Stimulated activated naive CD4-positive, alpha-beta T cell (primary cell): ENCODE measurements at places on chromosomes 7 and 10.

GRCh38 chr7:116968631-116969030, 15.3 kb downstream of the ST7 start:
- DNase-seq = no peak

- no peak for DNase-seq
Observed at GRCh38 chr7:47568547-47568946, 13.4 kb downstream of the TNS3 start.

- DNase-seq = no peak
Observed at GRCh38 chr7:70502117-70502863, 629.7 kb upstream of the GALNT17 start.

GRCh38 chr7:138074121-138074520, 2.1 kb upstream of the AKR1D1 start:
- no peak for DNase-seq

DNA sequence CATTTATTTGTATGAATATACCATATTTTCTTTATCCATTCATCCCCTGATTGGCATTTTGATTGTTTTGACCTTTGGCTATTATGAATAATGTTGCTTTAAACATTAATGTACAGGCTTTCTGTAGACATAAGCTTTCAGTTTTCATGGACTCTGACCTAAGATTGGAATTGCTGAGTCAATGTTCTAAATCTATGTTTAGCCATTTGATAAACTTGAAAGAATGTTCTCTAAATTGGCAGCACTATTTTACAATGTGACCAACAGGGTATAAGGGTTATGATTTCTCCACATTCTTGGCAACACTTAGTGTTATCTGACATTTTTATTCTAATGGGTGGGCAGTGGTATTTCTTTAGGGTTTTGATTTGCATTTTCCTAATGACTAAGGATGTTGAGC, 229.7 kb upstream of the ETV1 start:
- no peak for DNase-seq

DNA sequence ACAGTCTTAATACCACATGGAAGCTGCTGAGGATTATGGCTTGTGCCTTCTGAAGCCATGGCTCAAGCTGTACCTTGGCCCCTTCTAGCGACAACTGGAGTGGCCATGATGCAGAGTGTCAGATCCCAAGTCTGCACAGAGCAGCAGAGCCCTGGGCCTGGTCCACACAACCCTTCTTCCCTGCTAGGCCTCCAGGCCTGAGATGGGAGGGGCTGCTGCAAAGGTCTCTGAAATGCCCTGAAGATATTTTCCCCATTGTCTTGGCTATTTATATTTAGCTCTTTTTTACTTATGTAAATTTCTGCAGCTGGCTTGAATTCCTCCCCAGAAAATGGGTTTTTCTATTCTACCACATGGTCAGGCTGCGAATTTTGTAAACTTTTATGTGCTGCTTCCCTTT, 804.6 kb upstream of the ZWINT start:
- no peak for DNase-seq

- no peak for DNase-seq
Observed at GRCh38 chr7:149377386-149377785, 83.5 kb downstream of the ZNF777 start.

DNA sequence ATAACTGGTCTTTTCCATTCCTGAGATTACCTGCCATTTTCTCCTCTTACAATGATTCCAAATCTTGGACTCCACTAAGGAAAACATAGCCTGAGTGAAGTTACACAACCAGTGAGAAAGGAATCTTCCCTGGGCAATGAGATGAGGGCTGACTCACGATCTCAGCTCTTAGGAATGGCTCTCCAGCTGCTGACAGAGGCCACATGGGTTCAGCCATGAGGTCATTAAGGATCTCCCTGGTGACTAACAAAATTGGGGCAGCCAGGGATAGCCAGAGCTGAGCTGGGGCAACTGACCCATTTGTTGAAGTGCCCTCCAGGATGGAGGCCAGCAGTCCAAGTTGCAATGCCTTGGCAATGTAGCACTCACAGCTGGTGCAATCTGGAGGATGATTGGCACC, 78.7 kb upstream of the MKLN1 start:
- no peak for DNase-seq

- DNase-seq = no peak
Observed at GRCh38 chr10:130017631-130018022, 53.6 kb upstream of the EBF3 start.

DNA sequence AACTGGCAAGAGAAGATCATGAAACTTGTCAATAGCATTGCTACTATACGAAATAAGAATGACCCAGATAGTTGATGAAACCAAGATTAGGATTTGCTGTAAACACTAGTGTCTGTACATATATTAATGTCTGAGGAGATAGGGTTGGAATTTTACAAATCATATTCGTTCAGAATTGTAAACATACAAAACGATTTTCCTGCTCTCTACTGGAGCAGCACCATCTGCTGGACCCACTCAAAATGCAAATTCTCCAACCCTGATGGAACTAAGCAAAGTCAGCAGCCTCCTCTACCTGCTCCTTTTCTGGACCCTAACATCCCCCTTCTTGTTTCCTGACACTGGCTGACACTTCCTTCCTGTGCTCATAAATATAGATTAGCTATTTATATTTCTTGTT, 29.4 kb upstream of the SGMS1 start:
- no peak for DNase-seq

DNA sequence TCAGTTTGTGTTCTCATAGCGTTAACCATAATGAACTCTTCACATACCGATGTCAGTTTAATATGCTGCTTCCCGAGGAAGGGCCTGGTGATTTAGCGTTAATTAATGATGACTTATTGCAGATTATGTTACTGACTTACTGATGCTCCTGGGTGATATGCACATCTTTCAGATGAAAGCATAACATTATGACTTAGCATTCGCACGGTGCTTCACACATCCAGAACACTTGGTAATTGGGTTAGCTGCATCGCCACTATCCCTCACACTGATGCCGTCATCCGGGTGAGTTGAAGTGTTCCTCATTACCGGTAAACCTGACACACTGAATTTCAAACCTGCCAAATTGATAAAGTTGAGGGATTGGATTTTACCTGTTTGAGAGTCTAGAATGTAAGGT, 239.0 kb upstream of the PODXL start:
- no peak for DNase-seq

GRCh38 chr7:122412441-122412840, 107.9 kb upstream of the FEZF1 start:
- DNase-seq = no peak

- no peak for DNase-seq
Observed at GRCh38 chr7:139708541-139708940, 69.3 kb downstream of the HIPK2 start.

- DNase-seq = no peak
Observed at GRCh38 chr10:79219322-79219957, 127.8 kb upstream of the PPIF start.

GRCh38 chr7:106866298-106867281, 1.5 kb downstream of the PIK3CG start:
- peak; percentile 5 for DNase-seq

- no peak for DNase-seq
Observed at GRCh38 chr10:23918839-23919238, 290.1 kb upstream of the KIAA1217 start.

GRCh38 chr7:135799881-135800280, 51.3 kb upstream of the FAM180A start:
- no peak for DNase-seq

GRCh38 chr10:642186-642890, 47.1 kb downstream of the DIP2C start:
- DNase-seq = no peak

GRCh38 chr10:113087165-113088029, 137.3 kb downstream of the TCF7L2 start:
- no peak for DNase-seq

DNA sequence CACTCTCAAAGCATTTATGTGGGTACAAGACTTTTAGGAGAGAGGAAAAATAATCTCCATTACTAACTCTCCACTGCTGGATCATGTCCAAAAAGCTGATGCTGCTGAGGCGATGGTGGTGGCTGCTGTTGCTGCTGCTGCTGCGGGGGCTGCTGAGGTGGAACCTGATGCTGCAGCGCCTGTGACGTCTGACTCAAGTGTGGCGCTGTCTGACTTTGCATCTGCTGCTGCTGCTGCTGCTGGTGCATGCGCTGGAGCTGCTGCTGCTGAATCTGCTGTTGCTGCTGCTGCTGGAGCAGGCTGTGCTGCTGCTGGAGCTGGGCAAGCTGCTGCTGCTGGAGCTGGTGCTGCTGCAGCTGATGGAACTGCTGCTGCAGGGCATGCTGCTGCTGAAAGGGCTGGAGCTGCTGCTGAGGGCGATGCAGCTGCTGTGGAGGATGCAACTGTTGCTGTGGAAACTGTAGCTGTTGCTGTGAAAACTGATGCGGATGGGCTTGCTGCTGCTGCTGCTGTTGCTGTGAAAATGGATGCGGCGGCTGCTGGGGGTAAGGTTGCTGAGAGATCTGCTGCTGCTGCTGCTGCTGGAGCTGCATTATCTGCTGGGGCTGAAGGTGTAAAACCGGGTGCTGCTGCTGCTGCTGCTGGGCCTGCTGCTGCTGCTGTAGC, 34.5 kb downstream of the PAXIP1 start:
- DNase-seq = no peak

GRCh38 chr7:55557666-55558188, 14.6 kb downstream of the VOPP1 start:
- no peak for DNase-seq

DNA sequence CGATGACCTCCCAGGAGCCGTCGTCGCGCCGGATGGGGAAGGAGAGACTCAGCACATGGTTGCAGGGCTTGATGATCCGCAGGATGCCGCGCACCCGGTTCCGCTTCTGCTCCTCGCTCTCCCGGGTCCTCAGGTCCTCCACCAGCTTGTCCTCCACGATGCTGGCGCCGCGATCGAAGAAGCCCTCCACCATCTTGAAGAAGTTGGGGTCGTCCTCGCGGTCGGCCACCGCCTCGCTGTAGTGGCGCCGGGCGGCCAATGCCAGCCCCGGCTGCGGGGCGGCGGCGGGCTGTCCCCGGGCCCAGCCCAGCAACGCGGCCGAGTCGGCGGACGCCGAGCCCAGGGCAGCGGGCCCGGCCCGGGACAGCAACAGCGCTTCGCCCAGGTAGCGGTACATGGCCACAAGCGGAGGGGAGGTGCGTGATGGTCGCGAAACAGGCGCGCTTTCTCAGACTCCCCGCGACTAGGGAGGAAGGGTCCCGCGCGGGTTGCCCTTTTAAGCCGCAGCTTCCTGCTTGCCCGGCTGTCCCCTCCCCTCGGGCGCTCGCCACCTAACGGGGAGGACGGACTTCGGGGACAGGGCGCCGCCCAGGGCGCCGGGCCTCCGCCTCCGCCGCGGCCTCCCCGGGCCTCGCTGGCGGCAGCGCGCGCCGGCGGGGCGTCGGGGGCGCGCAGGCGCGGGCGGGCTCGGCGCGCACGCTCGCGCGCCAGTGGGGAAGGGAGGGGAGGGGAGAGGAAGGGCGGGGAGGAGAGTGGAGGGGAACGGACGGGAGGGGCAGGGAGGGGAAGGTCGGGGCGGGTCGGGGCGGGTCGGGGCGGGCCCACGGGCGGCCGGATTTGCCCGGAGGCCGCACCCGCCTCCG, at the start of the genes GLUD1 and SHLD2:
Gene GLUD1 (minus strand): TSS at position 471 of the 863 bp plus-strand sequence. CDS start 74 bp downstream, at position 397.
Gene SHLD2 (plus strand): TSS at position 834 of the 863 bp plus-strand sequence. CDS start 56,149 bp downstream, outside the sequence.
- DNase-seq = peak; percentile 77

DNA sequence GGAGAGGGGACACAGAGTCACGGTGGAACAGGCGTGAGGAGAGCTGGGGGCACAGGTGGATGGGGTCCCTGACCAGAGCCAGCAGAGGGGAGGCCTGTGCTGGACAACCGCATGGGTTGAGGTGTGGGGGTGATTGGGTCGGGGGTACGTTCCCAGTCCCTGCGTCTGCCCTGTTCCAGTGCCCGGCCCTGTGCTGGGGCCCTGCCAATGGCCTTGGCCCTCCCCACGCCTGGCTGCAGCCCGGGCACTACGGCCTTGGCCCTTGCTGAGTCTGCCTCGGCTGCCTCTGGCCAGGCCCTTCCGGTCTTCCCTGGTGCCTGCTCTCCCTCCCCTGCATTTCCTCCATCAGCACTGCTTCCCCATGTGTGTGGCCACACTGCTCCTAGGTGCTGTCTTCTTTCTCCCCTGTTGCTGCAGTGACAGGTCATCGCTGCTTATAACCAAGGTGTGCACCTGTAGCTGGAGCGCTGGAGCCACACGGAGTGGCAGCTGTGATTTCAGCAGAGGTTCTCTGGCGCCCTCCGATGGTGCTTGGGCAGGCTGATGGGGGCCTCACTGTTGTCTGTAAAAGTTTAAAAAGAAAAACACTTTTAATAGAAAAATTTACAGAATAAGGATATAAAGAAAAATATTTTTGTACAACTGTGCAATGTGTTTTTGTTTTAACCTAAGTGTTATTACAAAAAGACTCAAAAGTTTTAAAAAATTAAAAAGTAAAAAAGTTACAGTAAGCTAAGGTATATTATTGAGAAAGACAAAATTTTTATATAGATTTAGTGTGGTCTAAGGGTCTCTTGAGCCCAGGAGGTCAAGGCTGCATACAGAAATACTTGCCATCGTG, 45.2 kb upstream of the BHLHA15 start:
- peak; percentile 20 for DNase-seq

- DNase-seq = no peak
Observed at GRCh38 chr10:52855546-52856325, 83.2 kb upstream of the MBL2 start.

GRCh38 chr10:128854963-128855362, 612.1 kb upstream of the MGMT start:
- no peak for DNase-seq

GRCh38 chr7:63054191-63054661, 944.4 kb upstream of the ZNF722 start:
- no peak for DNase-seq

DNA sequence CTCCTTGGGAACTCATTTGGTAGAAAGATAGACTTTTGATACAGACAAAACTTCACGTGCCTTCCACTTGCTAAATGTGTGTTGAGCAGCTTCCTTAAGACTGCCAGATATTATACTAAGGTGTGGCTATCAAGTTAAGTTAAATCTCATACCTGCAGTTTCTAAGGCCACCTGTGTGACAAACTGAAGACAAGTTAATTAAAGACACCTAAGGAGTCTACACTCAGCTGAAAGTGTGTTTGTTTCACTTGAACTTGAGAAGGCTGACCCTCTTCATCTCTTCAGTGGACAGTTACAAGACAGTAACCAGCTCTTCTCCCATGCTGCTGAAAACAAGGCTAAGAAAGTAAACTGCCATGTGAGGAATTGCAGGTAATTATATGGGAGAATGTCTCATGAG, 124.0 kb downstream of the NPY start:
- no peak for DNase-seq

- no peak for DNase-seq
Observed at GRCh38 chr7:44733708-44734481, 14.8 kb upstream of the ZMIZ2 start.

DNA sequence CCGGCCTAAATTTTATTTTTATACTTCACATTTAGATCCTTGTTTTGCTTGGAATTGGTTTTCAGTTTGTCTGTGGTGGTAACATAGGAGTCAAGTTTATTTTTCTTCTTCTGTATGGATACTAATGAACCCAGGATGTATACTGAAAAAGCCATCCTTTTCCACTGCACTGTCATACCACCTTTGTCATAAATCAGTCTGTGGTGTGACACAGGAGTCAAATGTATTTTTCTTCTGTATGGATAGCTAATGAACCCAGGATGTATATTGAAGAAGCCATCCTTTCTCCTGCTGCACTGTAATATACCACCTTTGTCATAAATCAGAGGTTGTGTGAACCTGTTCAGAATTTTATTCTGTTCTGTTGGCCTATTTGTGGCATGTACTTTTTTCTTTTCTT, 21.4 kb downstream of the VPS26A start:
- no peak for DNase-seq

GRCh38 chr7:25031432-25031831, 51.5 kb upstream of the OSBPL3 start:
- no peak for DNase-seq

GRCh38 chr10:59057345-59057744, 119.1 kb upstream of the PHYHIPL start:
- DNase-seq = no peak
